ENCODE measurements at places on chromosomes 12 and 14. TPM values are rescaled to one million over a fixed set of nuclear protein-coding genes. Genes with fewer than 3 reads are reported as not detected.

Gene ASPG
- total RNA-seq: 5.3 TPM

Gene COX8C
- not detected for total RNA-seq

Gene CLEC1A
- total RNA-seq: 15.0 TPM

Gene CAPZA3
- not detected for total RNA-seq

Gene LIN52
- total RNA-seq: 8.7 TPM

Gene DNAH10
- total RNA-seq: 0.23 TPM

Data from upper lobe of right lung (tissue), 1 donor.